Posterior vena cava (tissue), 2 donors: ENCODE measurements at places on chromosomes 3 and 15. TPM values are rescaled to one million over a fixed set of nuclear protein-coding genes. Genes with fewer than 3 reads are reported as not detected.
A peak's percentile ranks its signal among the peaks of the same experiment; 100 is the strongest.

The BUB1B gene
- total RNA-seq, result 0.86 TPM

The INKA1 gene
- total RNA-seq, result 5.6 TPM

The ESYT3 gene
- total RNA-seq, result 0.43 TPM

The WDR82 gene
- 72.6 TPM for total RNA-seq

The DNAH1 gene
- 7.2 TPM for total RNA-seq

The HAPLN3 gene
- 27.9 TPM for total RNA-seq

The TMEM42 gene
- total RNA-seq, result 6.7 TPM

The SLC7A14 gene
- total RNA-seq, result not detected

DNA sequence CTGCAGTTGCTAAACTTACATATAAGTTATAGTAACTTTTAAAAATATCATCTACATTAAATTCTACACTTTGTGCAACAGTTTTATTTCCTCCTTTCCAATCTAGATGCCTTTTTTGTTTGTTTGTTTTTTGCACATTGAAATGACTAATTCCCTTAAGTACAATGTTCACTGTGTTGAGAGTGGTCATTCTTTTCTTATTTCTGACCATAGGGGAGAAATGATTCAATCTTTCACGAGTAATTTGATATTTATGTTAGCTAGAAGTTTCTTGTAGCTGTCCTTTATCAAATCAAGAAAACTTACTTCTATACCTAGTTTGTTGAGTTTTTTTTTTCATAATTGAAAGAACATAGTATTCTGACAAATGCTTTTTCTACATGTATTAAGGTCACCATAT is 85.0 kb upstream of the CBLB start:
- no peak for DNase-seq

GRCh38 chr3:57151021-57151449 is 14.1 kb downstream of the IL17RD start:
- DNase-seq, result no peak

DNA sequence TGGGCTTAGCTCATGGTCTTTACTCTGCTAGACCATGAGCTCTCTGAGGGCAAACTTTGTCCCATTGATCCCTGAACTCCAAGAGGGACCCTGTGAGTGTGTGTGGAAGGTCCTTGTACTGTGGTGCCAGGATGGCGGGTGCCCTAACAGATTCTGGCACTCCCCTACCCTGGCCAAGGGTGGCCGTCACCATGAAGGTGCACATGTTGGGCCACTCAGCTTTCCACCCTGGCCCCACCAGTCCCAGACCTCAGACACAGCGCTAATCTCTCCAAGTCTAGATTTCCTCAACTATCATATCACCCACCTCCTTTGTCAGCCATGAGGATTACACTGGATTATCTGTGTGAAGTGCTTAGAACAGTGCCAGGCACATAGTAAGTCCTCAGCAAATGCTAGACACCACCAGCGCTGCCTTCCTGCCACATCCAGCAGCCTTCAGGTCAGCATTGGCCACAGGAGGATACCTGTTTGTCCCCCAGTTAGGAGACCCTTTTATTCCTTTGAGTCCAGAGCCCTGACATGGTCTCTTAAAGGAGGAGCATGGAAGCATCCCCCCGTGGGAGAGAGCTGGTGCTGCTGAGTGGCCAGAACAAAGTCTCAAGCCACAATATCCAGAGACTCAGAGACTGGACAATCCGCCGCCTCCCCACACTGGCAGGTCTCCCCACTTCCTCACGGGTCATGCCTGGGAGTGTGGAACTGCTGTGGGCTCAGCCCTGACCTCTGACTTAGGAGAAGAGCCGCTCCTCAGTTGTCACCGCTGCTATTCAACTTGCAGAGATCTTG is 44.5 kb upstream of the SLCO2A1 start:
- no peak for DNase-seq

GRCh38 chr3:39220407-39221140 is 28.2 kb upstream of the XIRP1 start:
- no peak for DNase-seq

DNA sequence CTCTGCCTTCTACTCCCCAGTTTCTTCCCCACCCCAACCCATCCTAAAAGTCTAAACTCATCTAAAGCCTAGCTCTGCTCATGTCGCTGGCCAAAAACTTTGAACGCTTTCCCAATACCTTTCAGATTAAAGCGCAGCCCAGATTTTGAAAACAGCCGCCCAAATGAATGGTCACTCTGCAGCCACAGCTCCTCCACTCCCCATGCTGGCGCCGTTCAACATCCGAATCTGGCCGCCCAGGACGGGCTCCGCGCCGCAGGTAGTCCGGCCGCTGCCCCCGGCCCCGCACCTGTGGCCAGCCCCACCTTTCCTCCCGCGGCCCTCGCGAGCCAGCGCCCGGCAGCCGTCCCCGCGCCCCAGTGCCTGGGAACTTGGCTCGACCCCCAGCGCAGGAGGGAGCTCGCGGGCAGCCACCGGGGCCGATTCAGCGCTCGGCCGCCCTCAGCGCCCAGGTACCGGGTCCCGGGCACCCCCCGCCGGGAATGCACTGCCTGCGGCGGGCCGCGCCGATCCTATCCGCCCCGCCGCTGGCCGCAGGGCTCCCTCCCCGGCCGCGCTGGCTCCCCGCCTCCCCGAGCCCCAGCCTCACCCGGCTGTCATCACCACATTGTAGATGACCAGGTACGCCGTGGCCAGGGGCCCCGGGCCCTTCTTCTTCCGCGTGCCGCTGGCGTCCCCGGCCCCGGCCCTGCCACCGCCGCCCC is 417 bp downstream of the HACD2 start:
- DNase-seq, result peak; percentile 89

GRCh38 chr3:13414040-13414729 is 5.9 kb downstream of the NUP210 start:
- DNase-seq, result no peak

DNA sequence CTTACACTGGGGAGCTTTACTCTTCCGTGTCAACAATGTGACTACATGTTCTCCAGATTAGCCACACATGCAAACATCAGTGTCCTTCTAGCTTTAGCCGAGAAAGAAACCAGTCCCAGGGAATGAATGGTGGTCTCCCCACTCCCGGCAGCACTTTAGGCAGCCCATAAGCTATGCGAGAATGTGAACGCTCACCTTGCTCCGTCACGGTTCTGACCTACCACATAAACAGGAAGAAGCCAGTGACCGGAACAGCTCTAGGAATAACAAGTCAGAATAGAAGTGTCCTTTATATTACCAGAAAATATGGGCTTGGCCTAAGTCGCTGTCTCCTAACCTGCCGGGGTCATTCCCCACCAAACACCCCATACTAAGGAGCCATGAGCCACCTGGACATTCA is 98.0 kb upstream of the ABHD17C start:
- DNase-seq, result no peak

DNA sequence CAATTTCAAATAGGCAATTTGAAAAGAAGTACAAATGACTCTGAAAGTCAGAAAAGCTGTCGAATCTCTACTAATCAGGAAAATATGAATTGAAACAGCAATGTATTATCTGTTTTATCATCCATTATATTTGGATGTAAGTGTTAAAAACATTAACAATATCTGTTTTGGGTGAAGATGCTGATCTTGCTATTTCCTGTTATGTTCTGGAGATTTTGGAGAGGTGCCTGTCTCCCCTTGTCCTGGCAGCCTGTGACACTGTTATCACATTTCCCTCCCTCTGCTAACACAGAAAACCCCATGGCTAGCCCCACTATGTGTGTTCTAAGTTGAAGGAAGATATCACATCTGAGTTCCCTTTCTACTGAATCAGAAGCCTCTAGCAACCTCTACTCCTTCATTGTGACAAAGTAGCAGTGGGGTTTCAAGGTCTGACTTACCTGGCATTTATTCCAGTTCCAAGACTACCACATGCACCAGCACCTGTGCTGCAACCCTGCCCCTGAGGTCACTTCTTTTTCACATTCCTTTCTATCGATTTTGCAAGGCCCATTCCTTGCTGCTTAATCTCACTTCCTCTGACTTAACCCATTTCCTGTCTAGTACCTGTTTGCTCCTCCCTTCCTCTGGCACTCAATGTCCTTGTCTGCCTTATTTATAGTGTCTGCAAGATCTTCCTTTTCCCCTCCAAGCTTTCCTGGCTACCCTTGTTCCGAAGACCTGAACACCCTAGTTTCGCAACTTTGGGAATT is 95.5 kb upstream of the COL8A1 start:
- no peak for DNase-seq

DNA sequence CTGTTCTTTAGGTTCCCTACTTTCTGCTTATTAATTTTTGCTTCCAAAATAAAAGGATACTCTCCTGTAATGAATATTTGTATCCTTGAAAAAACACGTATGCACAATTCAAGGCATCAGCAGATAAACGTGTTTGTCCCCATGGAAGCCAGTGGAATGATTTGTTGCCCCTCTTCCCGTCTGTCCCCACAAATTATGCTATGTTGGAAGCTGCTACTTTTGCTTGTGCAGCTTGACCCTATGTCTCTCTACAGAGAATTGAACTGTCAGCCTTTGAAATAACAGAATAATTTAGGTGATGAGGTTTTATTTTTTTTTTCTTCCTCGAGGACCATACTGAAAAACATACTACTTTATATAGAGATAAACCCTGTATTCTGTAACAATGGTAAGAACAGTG is 401.5 kb upstream of the GOLIM4 start:
- DNase-seq, result no peak

DNA sequence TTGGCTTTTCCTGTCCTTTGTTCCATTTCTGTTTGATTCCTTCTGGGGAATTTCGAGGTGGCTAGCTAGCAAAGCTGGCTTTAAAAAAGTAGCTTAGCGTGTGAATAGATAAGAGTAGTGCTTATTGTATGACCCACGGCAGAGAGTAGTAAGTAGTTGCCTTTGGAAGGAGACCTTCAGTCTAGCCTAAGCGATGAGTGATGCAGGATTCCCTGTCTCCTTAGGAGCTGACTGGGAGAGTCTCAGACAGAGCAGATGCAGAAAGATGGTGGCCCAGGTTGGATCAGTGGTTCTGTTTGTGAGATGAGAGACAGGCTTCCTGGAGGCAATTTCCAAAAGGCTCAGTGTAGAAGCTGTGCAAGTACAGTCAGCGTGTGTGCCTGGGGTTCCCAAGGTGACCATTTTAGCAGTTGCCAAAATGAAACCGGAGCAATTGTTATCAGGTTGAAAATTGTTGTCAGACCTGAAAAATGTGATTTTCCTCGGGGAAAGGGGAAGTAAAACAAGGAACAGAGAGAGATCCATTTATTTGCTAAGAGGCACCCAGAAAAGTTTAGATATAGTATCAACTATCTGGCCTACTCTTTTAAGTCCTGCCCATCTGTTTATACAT is 681 bp upstream of the IL5RA start:
- no peak for DNase-seq

- DNase-seq, result no peak
These were observed 17.4 kb downstream of the PDIA5 start for GRCh38 chr3:123084192-123084591.

- DNase-seq, result no peak
These were observed 25.8 kb downstream of the ANP32A start for GRCh38 chr15:68794863-68795262.

- no peak for DNase-seq
These were observed 917.1 kb downstream of the VGLL3 start for GRCh38 chr3:86073799-86074198.

- DNase-seq, result no peak
These were observed 7.3 kb upstream of the CFAP91 start for GRCh38 chr3:119695480-119695879.

- no peak for DNase-seq
These were observed 6.2 kb downstream of the PRTG start for GRCh38 chr15:55736756-55737155.

- DNase-seq, result no peak
These were observed 176.2 kb downstream of the PEX5L start for GRCh38 chr3:179860275-179861107.

DNA sequence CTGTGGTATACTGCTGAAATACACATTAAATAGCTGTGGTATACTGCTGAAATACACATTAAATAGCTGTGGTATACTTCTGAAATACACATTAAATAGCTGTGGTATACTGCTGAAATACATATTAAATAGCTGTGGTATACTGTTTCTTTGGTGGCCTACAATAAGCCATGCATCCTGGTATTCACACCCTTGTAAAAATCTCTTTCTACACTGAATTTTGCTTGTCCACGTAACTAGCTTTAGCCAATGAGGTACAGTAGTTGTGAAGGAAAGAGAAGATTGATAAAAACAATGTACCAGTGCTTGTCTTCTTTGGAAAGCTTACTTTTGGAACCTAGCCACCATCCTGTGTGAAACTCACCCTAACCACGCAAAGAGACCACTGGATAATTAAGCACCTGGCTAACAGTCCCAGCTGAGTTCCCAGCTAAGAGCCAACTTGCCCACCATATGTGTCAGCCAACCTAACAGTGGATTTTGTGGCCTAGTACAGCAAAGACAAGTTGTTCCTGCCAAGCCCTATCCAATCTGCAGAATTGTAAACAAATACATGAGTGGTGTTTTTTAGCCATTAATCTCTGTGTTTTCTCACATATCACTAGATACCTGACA is 103.4 kb upstream of the MELTF start:
- DNase-seq, result no peak

DNA sequence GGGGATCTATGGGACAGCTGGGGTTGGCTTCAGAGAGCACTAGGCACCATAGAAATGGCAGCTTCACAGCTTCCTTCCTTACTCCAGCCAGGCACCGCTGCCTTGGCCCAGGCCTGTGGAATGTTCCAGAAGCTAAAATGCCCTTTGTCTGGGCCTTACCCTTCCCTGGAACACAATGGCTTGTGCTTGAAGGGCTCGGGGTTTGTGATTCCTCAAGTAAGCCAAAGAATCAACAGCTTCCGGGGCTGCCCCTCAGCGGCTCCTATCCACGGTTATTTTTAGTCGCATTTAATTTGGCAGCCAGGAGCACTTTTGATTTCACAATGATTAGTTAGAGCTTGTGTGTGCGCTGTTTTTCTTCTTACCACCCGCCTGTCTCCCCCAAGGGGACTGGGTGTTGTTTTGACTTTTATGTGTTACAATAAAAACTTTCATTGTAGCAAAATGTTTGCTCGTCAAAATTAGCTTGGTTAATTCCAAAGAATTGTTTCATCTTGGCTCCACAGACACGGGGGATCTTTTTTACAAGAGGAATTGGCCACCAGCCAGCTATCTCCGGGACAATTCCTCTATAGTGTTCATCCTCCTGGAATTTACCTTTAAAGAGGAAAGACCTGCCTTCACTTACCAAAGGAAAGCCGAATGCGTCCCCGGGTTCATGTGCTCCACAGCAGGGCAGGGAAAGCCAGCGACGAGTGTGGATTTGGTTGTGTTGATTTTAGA is 73.8 kb downstream of the TLE3 start:
- DNase-seq, result peak; percentile 80

GRCh38 chr3:133830071-133830470 is 24.5 kb downstream of the SRPRB start:
- DNase-seq, result no peak

DNA sequence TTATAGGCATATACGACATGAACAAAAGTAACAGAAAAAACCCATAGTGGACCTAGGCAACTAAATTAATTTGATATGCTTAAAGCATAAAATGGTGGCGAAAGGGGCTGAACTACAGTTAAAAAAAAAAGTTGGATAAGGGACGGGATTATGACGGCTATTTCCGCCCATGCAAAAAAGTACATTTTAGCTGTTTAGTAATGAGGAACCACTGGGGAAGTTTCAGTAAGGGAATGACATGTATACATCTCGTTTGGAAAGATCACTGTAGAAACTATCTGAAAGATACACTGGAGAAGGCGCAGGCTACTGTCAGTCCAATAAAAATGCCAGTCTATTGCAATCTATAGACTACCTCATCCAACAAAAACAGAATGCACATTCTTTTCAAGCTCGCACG is 65.6 kb downstream of the ZNF148 start:
- no peak for DNase-seq
